ENCODE measurements at places on chromosomes 4 and X. TPM values are rescaled to one million over a fixed set of nuclear protein-coding genes. Genes with fewer than 3 reads are reported as not detected.

The TSPAN7 gene
- not detected for total RNA-seq

The IL13RA2 gene
- 171 TPM for total RNA-seq

The SLC26A1 gene
- under 0.01 TPM for total RNA-seq

The AADAT gene
- total RNA-seq, result 4.9 TPM

The SMC1A gene
- 21.3 TPM for total RNA-seq

The CYBB gene
- total RNA-seq, result not detected

The ENPP6 gene
- total RNA-seq, result not detected

The ARMCX4 gene
- 3.1 TPM for total RNA-seq

The LRRC66 gene
- 0.37 TPM for total RNA-seq

The ARHGAP36 gene
- not detected for total RNA-seq

The SYNPO2 gene
- 10.3 TPM for total RNA-seq

The OTC gene
- total RNA-seq, result not detected

The P2RY4 gene
- 0.39 TPM for total RNA-seq

The ATP11C gene
- total RNA-seq, result 43.2 TPM

The TCP11X2 gene
- total RNA-seq, result not detected

The SHOX gene
- total RNA-seq, result not detected

The MGARP gene
- total RNA-seq, result 1.8 TPM

The SERTM2 gene
- total RNA-seq, result not detected

The F8 gene
- total RNA-seq, result 3.7 TPM

The CYP2U1 gene
- total RNA-seq, result 8.8 TPM

The MAB21L2 gene
- not detected for total RNA-seq

The HOPX gene
- total RNA-seq, result 0.37 TPM

The PLS3 gene
- total RNA-seq, result 117 TPM

The FATE1 gene
- not detected for total RNA-seq

The ZNF711 gene
- under 0.01 TPM for total RNA-seq

The IQSEC2 gene
- 5.9 TPM for total RNA-seq

The PRDM8 gene
- total RNA-seq, result 4.0 TPM

The MFAP3L gene
- 2.5 TPM for total RNA-seq

The CSAG2 gene
- total RNA-seq, result not detected

The CT45A3 gene
- not detected for total RNA-seq

The PRSS12 gene
- total RNA-seq, result 4.1 TPM

The TRIM60 gene
- not detected for total RNA-seq

The PLAC8 gene
- total RNA-seq, result 1.8 TPM

The MAGEB17 gene
- total RNA-seq, result not detected

The TRAM1L1 gene
- total RNA-seq, result 1.8 TPM

Data from subcutaneous preadipocyte (primary cell).